ENCODE measurements at places on chromosomes 2 and 18. TPM values are rescaled to one million over a fixed set of nuclear protein-coding genes. Genes with fewer than 3 reads are reported as not detected.

RNF152 gene
- polyA plus RNA-seq = 0.48 TPM

GRCh38 chr2:184692141-184692734, 93.9 kb downstream of the ZNF804A start:
- no peak overlapping the region for H3K4me3 ChIP-seq
- no peaks in the 10 kb centered on the region for H3K36me3 ChIP-seq
- no peaks in the 10 kb centered on the region for H3K27me3 ChIP-seq
- no peak overlapping the region for H3K27ac ChIP-seq
- no peaks in the 10 kb centered on the region for H3K4me1 ChIP-seq

GRCh38 chr2:34332813-34333212, 733.7 kb upstream of the FAM98A start:
- H3K27me3 ChIP-seq = no peaks in the 10 kb centered on the region
- H3K36me3 ChIP-seq = no peaks in the 10 kb centered on the region
- no peak overlapping the region for H3K4me3 ChIP-seq
- H3K4me1 ChIP-seq = no peaks in the 10 kb centered on the region

DNA sequence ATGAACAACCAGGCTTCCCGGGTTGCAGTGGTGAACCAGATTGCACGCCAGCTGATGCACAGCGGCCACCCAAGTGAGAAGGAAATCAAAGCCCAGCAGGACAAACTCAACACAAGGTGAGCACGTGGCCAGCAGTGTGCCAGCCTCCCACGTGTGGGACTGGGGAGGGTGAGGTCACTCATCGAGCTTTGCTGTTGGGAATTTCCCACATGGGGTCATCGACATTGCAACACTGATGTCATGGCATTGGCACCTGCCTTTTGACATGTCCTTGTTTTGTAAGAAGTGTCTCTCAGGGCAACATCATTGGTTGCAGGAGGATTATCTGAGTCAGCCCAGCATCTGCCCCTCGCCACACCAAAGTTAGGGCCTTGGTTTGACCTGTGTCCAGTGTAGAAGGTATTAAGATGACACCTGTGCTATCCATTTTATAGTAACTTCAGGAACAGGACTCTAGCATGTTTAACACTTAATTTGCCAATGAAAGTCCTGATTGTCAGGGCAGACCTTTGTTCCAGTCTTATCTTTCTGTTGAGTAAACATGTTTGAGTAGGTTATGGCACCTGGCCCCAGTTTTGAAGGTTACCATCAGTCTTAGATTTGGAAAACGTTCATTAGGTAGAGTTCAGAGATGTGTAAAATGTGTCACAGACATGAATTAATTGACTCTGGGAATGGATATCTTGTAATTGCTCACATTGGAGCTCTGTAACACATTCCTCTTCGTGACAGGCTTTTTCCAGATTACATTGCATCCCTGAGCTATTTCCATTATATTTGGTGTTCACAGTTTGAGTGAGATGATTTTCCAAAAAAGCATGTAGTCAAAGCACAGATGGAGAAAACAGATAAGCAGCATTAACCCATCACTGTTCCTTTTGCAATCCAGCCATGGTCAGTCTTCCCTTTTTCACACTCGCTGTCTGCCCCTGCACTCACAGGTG, 93.3 kb upstream of the EML6 start:
- no peak overlapping the region for H3K4me3 ChIP-seq
- peak; percentile 86 for DNase-seq
- peak overlapping the region; percentile 59 for H3K27ac ChIP-seq
- no peaks in the 10 kb centered on the region for H3K27me3 ChIP-seq

- no peak overlapping the region for H3K4me3 ChIP-seq
- H3K36me3 ChIP-seq = no peaks in the 10 kb centered on the region
- DNase-seq = no peak
- no peak overlapping the region for H3K27ac ChIP-seq
These were observed 321.5 kb downstream of the GALNT13 start for GRCh38 chr2:154193246-154193645.

DNA sequence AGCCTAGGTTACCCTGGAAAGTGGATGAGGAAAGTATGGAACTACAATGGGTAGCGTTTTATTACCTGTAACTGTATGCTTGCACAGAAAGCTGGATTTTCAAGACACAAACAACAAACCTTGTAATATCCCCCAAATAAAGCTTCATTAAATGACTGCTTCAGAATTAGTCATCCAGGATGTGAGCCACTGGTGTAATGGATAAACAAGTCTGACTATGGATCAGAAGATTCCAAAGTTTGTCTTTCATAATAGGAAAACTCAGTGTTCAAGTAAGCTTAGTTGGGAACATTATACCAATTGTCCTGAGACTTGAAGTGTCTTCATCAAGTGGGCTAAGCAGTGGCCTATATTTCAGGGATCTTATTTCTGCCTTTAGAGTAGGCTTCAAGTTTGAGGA, 518.8 kb downstream of the LRP1B start:
- no peak for DNase-seq
- H3K4me3 ChIP-seq = no peak overlapping the region
- no peaks in the 10 kb centered on the region for H3K36me3 ChIP-seq
- no peaks in the 10 kb centered on the region for H3K4me1 ChIP-seq

All from psoas muscle (tissue), 8 donors.